ENCODE measurements at places on chromosomes 2 and 18.

DNA sequence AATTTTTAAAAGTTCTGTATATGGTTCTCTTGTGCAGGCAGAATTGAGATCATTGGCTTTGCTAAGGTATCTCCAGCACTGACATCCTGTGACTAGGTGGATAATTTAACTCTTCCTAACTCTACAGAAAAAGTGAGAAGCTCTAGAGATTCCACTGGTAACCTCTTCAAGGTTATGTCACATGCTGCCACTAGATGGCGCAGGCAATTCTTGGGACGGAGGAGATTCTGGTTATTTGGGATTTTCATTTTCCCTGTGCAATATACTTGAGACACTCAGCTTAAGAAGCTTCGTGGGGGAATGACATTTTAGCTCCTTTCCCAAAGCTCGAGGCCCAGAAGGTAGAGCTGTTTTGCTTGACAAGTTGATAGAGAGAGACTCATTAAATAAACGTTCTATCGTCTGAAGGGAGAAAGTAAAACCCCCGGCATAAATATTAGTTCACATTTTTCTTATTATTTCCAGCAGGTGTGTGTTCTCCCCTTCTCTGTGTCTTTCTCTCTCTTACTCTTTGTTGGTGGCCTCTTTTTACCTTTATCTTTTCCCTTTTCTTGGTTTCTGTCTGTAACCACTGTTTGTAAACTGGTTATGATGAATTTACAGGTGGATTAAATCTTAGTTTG, 26.6 kb upstream of the LANCL1 start:
- DNase-seq = peak; percentile 30

DNA sequence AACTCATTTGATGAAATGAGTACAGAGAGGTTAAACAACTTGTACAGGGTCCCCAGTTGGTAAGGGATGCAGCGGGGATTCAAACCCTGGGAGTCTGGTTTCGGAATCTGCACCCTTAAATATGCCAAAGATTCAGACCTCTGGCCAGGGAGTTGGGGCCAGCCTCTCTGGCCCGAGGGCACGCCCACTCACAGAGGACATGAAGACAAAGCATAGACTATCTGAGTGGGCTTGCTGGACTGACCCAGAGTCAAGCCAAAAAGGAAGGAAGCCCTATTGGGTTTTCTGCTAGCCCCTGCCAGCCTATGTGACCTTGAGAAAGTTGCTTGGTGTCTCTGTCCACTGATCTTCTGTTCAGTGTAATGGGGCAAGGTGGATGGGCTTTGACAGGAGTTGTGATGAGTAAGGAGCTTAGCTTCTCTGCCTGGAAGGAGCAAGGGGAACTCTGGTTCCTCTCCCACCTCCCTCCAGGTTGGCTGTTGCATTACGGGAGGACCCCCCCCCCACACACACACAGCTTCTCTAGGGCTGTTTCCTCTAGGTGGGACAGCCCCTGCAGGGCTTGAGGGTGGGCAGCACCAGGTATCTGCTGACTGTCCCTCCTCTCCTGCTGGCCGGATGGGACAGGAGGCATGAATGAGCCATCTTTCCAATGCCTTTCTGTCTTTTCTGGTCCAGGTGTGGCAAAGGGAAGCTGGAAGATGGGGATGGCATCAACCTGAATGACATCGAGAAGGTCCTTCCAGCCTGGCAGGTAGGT, 131.3 kb downstream of the CTIF start:
- no peak for DNase-seq

DNA sequence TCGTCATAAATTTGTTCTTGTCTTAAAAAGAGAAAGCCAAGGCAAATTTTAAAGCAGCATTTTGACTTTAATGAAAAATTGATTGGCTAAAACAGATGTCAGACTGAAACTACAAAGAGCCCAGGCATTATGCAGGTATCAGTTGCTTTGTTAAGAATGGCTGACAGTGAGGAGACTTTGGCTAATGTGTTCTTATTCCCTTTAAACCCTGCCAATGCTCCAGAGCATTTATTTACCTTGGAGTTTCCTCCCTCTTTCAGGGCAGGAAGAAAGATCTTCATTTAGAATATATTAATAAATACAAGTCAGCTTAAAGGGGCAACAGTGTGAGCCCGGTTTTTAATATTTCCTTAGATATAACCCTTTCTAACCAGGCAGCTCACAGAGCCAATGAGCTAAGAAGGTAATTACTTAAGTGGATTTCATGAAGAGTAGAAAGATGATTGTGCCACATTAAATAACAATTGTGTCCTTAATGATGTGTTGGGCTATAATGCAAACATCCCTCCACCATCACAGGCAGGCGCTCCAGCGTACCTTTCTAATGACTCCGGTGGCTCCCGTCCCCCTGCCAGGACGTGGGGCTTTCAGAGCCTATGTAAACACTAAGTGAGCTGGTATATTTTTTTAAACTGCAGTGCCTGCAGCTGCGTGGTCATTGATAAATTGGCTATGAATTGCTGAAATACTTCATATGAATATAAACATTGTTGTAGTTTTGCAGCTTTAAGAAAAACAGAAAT, 349.4 kb upstream of the POU3F3 start:
- no peak for DNase-seq

DNA sequence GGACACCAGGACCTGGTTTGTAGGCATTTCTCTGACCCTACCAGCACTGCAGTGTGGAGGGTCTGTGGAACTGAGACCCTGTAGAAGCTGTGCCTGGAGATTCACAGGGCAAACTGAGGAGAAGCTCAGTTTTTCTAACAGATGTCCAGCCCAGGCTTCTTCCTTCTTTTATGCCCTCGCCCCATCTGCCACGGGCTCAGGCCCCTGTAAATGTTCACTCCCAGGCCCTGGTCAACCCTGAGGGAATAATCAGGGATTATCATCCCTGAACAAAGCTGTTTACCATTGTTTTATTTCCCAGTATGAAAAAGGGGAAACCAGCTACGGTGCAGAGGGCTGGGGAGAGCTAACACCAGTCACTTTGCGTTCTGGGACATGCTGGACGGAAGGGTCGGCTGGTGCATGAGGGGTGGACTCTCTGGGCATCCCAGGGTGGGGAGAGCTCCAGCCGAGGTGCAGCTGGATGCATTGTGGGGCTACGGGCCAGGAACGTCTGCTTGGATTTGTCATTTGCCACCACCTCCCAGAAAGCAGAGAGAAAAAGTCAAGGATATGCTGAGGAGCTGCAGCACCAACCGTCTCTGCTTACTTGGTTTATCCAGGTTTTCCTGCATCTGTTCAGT, 183.8 kb downstream of the TFCP2L1 start:
- DNase-seq = no peak

DNA sequence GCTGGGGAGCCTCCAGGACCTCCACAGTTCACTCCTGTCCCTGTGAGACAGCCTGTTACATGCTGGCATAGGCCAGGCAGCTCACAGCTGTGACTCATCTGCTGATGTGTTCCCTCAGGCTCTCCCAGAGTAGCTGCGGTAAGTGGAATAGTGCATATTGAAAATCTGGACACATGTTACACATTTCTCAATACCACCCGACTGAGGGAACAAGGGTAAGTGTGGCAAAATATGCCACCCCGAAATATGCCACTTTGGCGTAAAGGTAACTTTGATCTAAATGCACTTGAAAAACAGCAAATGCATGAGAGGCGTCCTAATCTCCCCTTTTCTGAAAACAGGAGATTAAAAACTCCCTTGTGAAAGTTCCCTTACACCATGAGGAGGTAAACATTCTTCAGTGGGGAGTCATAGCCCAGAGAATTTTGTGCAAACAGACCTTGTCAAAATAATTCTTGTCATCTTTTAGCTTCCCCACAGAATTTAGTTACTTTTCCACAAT, 557.9 kb downstream of the CCDC85A start:
- DNase-seq = no peak

- no peak for DNase-seq
These were observed 396.3 kb downstream of the TRIB2 start for GRCh38 chr2:13113002-13113401.

GRCh38 chr2:239697399-239698164, 296.8 kb upstream of the HDAC4 start:
- DNase-seq = no peak

- DNase-seq = no peak
These were observed 61.3 kb upstream of the HDAC4 start for GRCh38 chr2:239462191-239462515.

DNA sequence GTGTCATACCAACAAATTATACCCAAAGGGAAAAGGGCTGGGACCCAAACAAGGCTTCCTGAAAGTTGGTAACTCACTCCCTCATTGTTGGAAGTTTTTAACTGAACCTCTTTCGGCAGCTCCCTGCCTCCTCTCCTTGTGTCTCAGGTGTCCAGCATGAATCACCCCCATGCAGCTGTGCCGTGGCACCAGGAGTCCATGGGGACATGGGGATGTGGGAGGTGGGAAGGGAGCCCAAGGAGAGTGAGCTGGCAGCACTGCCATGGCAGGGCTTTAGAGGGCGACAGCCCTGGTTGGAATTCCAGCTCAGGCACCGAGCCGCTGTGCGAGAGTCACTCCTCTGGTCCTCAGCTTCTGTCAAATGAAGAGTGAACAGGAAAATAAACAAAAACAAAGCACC, 12.5 kb upstream of the GYPC start:
- DNase-seq = no peak

- no peak for DNase-seq
These were observed 174.6 kb upstream of the PID1 start for GRCh38 chr2:229445501-229446211.

DNA sequence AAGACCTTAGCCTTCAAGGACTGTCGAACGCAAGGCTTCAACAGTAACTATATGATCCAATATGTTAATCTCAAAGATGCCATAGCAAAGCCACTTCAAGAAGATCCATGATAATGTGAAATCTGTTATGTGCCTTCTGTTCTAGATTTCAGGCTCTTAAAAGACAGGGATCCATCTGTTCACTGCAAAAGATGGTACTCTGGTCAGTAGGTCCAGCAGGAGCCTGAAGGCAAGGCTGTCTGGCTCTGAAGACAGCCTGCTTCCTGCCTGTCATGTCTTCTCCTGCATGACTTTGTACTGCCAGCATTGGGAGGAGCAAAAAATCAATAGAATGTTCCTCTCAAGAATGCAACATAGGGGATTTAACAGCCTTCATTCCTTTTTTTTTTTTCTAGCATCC, 270.8 kb upstream of the PARD3B start:
- no peak for DNase-seq
